ENCODE measurements at places on chromosomes 6 and 20.

DNA sequence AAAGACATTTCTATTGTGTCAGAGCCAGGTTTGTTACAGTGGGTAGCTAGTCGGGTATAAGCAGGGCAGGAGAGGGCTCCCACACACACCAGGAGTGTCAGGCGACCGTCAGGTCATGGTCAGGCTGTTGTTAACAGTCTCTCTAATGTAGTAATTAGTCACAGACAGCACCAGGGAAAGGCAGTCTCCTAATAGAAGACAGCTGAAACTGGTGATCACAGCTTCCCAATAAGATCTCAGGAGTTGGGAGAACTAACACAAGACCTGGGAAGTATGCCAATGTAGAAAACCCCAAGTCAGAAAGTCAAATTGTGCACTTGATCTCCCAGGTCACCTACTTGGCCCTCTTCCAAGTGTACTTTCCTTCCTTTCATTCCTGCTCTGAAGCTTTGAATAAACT, 53.0 kb upstream of the GPR6 start:
- DNase-seq = no peak

GRCh38 chr6:153275997-153276396, 144.9 kb upstream of the RGS17 start:
- DNase-seq = no peak

- no peak for DNase-seq
These were observed 24.6 kb upstream of the HTR1B start for GRCh38 chr6:77487808-77488425.

- DNase-seq = no peak
These were observed 127.4 kb upstream of the AFDN start for GRCh38 chr6:167699141-167699931.

DNA sequence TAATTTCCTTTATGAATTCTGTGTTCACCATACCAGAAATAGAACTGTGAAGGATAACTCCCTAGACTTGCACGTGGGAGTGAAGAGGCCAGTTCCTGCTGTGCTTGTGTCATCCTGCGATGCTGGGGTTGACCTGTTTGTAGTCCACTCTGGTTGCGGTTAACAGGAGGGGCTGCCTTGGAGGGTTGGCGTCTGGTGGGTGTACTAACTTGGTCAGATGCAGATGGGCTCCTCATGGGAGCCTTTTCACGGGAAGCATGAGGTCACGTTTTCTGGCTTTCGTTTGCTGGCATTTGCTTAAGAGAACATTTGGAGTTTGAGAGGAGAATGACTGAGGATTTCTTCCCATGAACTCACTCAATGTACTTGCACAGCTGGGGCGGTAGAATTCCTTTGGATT, 41.2 kb downstream of the IGF2R start:
- DNase-seq = no peak

- DNase-seq = no peak
These were observed 17.7 kb upstream of the MYB start for GRCh38 chr6:135163440-135163738.

DNA sequence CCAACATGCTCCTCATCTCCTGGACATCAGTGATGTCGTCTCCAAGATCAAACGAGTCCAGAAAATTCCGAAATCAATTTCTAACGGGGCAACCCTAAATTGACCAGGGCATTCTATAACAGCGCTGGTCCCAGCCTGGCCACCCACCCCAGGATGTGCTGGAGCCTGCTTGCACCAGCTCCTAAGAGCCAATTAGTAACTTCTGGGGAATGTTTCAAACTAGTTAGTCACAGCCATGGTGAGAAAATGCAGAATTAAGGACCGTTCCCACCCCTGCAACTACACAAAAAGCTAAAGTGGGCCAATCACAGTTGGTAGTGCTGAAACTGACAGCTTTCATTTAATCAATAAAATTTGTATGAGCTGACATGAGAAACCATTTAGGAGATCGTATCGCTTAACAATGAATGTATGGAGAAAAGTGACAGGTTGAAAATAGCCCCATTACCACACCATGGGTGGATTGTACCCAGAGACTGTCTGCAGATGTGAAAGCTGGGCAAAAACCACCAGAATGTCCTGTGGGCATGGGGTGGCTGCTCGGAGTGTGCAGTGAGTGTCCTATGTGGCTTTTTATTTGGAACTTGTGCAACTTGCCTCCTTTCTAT, 165.7 kb upstream of the AFDN start:
- no peak for DNase-seq

DNA sequence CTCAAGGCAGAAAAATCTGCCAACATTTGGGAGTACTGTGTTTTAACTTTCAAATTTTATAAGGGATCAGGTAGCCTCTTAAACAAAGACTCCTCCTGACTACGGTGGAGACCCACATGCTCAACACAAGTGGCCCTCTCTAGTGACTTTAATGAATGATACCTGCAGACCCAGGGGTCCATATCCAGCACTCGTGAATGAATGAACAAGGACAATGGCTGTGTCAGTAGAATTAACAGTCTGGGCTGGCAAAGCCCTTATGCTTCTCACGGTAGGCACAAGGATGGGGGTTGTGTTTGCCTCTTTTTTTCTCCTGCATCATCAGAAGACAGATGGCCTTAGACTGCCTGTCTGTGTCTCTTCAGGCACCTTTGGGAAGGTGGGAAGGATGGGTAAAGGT, 112.6 kb upstream of the TRAF3IP2 start:
- DNase-seq = peak; percentile 44

- no peak for DNase-seq
These were observed 6.3 kb downstream of the PPP1R3G start for GRCh38 chr6:5091210-5092069.

- no peak for DNase-seq
These were observed 18.1 kb upstream of the BMP6 start for GRCh38 chr6:7707787-7708186.

DNA sequence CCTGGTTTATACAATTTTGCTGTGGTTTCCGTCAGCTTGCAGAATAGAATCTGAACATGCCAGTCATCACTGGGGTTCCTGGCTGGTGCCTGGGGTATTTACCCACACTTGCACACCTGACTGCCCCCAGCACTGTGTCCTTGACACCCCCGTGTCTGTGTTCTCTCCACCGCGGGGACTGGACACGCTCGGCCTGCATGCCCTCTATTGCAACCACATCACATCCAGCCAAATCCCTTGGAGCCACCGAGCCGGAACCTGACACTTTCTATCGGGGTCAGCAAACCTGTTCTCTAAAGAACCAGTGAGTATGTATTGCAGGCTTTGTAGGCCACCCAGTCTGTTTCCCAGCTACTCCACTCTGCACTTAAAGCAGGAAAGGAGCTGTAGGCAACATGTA, 527.5 kb downstream of the PRKN start:
- DNase-seq = no peak

DNA sequence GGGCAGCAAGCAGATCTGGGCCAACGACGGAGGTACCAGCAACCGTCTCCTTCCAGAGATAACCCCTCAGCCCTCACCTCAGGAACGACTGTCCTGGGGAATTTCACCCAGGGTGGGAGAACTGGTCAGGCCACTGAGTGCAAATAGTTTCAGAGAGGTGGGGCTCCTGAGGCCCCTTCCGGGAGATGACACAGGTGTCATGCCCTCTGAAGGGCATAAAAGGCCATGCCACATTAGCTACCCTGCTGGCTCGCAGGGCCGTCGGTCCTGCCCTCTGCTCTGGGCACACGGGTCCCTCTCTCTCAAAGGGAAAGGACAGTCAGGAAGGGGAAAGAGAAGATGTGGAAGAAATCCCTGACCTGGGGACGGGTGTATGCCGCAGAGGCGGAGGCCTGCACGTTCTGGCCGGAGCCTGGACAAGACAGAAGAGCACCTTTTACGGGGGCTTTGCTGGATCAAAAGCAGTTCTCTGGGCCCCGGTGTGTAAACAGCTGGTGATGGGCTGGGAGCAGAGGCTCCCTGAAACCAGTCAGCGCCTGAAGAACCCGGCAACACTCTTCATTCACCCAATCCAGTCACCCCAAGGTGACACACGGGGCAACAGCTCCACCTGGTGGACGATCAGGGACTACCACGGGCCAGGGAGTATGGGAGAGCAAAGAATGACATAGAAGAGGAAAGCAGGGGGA, 6.4 kb upstream of the TAF8 start:
- no peak for DNase-seq

GRCh38 chr6:136921936-136922684, at the start of gene SLC35D3:
TSS of gene SLC35D3 (plus strand) at chr6:136922301. CDS start at chr6:136922429, 128 bp downstream.
- DNase-seq = no peak

- DNase-seq = no peak
These were observed 637 bp downstream of the TRPC4AP start for GRCh38 chr20:35091816-35092523.

DNA sequence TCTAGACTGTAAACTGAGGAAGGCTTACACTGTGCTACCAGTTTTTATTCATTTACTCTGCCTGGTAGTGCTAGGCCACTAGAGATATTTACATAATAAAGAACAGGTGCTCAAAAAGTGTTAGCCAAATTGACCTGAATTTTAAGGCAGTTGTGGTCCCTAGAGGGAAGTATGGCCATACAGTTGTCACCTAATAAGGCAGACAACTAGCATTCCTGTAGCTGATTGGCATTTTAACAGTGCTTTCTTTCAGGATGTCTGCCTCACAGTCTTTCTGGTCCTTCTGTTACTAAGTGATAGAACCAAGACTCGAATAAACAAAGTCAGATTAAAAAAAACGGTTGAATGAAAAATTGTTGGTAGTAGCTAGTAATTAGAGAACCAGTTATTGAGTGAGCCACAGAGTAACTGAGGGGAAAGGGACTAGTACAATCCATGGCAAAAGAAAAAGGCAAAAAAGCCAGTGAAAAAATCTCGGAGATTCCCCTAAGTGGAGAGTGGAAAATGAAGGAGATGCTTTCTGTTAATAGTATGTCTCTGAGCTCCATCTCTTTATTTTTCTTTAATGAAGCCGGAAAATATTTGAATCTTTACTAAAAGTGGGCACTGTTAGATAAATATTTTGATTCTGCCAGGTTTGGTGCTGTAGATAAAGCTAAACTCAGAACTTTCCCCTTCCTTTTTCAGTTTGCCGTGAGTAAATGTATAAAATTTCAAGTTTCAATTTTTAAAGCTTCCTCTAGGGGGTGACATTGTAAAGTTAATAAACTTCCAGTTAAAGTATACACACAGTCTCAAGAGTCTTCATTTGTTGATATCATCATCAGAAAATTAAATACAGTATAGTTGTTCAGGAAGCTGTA, 9.1 kb downstream of the VTA1 start:
- no peak for DNase-seq

Measured in vagina (tissue), 2 donors.